ENCODE measurements at places on chromosomes 16 and 17.

GRCh38 chr16:4428500-4428899 lies 2.8 kb downstream of the DNAJA3 start:
- no peak for DNase-seq

DNA sequence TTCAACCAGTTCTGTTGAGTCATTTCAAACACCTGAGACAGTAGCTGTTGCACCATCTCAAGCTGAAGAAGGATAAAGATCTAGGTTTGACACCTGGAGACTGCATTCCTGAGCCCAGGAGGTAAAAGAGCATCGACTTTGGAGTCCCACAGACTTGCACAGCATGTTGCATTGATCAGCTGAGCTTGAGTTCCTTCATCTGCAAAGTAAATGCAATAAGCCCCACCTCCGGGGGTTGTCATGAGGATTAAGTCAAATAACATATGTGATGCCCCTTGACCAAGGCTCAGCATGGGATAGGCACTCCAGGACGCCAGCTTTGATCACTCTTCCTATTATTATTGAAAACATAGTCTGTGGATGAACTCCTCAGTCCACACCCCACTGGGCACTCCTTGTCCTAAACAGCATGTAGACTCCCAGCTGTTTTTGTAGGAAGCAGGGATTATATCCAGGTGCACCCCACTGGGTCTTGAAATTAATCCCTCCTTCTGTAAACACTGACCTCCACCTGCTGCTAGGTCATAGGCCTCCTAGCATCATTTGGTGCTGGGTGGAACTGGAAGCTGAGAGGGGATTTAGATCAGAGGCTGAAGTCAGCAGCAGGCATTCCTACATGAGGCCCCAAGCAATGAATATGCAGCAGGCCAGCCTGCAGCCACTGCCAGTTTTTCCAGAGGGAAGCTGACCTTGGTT lies 259.0 kb downstream of the HS3ST4 start:
- DNase-seq, result no peak

DNA sequence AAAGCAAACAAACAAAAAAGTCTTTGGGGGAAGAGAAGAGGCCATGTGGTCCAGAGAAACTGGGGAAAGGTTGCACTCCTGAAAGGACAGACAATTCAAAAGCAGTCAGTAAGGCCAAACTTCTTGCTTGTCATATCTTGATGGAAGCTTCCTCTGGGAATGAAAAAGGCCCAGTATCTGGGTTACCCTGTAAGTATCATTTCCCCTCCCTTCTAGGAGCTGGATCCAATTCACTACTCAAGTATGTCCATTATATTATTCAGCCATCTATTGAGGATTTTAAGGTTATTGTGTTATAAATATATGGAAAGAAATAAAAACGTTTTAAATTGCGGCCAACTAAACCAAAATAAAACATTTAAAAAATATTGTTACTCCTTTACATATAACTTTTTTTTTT lies 26.0 kb upstream of the MON1B start:
- DNase-seq, result no peak

DNA sequence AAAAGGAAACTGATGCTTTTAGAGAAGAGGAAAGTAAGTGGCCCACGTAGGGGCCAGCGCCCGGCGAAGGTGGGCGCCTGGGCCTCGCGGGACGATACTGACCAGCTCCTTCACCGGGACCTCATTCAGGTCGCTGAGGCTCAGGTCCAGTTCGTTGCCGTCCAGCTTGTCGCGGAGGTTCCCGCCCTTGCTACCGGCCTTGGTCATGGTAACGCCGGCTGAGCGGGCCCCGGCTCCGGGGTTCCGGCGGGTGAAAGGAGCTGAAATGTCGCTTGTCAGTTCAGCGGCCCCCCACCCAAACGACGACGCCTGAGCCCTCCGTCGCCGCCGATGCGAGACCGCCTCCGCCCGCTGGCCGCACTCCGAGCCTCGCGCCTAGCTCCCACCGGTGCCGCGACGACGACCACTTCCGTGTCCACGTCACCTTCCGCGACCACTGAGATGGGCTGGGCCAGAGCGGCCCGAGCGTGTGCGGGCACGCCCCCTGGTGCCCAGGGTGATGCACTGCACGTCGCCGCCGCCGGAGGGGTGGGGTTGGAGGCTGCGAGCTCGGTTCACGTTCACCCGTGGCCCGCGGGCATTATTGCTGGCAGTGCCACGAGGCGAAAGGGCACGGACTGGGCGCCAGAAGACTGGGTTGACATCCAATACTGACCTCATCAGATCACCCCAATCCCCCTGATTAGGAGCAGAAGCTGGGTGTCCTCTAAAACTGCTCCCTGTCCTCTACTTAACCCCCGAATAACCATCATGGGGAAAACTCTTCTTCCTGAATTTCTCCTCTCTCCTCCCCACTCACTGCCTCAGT lies at the start of gene LRRC59:
TSS of gene LRRC59 (minus strand) at position 413 of the 808 bp plus-strand sequence. CDS start at position 207, 206 bp downstream.
- DNase-seq, result peak; percentile 97

DNA sequence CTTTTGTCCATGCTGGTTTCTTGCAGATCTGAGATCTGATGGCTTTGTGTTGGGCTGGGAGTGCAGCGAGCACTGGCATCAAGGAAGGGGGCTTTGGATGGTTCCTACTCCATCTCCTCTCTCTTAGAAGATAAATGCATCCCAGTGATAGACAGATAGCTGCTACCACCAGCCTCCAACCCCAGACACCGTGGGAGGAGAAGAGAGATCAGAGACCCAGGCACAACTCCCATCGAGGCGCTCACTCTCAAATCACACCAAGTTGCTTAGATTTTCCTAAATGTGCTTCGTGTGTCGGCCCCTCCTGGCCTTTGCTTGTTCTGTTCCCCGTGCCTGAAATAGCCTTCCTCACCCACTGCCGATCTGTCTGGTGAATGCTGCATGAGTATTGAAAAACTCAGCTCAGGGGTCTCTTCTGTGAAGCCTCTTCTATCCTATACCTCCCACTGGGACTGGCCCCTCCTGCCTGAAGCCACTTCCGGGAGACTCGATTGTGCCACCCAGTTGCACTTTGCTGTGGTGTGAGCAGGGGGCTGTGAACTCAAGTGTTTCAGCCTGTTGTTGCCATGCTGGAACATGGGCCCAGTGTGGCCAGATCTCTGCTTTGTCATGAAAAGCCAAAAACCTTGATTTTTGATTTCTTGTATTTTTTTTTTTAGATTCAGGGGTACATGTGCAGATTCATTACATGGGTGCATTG lies 242.7 kb downstream of the GSG1L start:
- no peak for DNase-seq

DNA sequence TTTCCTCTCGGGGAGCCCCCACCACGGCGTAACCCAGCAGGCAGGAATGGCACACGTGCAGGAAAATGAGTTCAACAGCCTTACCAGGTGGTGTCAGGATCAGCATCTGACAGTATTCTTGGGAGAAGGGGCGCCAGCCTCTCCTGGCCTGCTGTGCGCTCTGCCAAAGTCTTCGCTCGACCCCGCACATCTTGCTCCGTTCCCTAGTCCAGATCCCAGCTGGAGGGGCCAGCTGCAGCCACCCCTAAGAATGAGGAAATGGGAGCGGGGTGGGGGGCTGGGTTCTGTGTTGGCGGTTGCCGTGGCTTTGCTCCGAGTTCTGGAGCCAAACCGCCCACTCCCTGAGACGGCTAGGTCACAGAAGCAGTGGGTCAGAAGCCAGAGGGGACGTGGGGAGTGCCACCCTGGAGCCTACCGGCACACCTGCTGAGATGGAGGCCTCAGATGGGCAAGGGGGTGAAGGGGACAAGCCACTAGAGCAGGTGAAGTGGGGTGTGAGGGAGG lies at the start of gene CHCT1:
TSS of gene CHCT1 (plus strand) at position 328 of the 504 bp plus-strand sequence. CDS start at position 432, 104 bp downstream.
- DNase-seq, result no peak

- DNase-seq, result no peak
Observed at GRCh38 chr17:44792276-44792675, 33.5 kb downstream of the ADAM11 start.

DNA sequence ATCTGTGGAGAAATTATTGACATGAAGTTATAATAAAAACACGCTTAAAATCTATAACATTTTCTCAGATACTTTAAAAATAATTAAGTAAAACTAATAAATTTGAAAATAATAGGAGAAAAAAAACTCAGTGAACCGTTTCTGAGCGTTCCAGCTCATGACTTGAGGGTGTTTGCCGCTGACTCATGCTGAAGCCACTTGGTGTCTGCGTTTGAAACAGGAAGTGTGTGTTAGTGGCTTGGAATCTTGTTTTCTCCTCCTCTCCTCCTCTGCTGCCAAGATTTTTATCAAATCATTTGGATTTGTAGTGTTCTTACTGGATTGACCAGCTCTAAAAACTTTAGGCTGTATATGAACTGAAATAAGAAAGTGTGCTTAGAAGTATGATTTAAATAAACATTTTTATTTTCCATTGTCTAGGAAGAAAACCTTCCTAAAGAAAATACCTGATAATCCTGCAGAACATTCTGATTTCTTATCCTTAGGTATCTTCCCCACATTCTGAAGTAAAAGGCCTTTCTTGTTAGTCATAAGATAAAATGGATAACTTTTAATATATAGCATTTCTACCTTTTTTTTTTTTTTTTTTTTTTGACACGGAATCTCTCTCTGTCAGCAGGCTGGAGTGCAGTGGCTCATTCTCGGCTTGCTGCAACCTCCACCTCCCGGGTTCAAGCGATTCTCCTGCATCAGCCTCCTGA lies 30.8 kb downstream of the USP10 start:
- no peak for DNase-seq

DNA sequence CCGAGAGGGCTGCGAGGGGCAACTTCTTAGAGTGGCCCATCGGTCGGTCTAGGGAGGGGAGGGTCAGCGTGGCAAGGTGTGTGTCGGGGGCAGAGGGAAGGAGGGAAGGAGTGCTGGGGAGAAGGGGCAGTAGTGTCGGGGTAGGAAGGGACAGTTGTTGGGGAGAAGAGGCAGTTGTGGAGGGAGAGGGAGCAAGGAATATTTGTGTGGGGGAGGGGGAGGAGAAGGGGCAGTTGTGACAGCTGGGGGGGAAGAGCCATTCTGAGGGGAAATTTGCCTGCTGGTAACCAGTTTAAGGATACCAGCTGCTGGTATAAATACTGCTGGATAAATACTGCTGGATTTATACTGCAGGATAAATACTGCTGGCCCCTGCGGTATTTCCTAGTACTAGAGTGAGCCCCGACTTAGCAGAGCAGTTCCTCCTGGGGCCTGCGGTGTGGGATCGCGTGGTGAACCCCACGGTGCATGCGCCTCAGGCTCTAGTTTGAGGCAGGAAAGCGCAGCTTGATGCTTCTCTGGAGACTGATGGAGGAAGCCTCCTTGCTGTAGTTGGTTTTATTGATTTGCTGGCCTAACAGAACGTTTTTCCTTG lies 309 bp downstream of the DNAH2 start:
- DNase-seq, result no peak

- DNase-seq, result no peak
Observed at GRCh38 chr17:75844530-75845057, 390 bp upstream of the UNC13D start.

- no peak for DNase-seq
Observed at GRCh38 chr16:65728652-65729051, 606.8 kb upstream of the CDH11 start.

DNA sequence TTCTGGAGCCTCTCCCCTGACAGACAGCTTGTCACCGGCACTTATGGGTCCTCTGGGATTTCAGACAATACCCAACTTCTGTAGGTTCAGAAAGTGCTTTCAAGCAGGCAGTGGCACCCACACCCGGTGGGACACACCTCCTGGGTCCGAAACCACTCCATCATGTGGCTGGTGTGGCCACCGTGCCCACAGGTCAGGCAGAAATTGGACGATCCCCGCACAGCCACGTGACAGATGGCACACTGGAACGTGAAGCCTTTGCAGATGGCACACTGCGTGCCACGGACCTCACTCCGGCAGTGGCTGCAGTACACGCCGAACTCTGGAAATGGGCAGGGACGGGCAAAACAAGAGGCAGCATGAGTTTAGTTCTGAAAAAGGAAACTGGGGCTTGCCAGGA lies 99.5 kb upstream of the FA2H start:
- DNase-seq, result no peak

GRCh38 chr17:42135664-42136653 lies 13.4 kb downstream of the HSPB9 start:
- no peak for DNase-seq

DNA sequence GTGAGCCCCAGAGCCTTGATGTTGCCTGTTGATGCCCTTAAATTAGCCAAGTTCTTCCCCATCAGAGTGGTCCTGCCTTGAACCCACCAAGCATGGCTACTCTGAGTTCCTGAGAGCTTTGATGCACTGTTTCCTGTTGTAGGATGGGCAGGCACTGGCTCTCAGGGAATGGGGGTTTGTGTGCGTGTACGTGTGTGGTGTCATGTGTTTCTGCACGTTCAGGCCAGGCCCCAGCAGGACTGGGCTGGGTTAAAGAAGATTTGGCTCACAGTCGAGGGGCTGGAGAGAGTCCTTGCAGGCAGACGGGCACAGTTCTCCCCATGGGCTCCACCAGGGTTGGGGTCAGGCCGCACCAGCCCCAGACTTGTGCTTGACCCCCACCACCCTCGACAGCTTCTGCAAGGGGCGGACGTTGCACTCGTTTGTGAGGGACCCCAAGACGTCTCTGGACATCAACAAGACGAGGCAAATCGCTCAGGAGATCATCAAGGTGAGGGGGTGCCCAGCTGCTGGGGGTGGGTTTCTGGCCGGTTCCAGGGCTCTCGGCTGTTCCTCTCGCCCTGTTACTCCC lies 23.4 kb upstream of the LGALS9 start:
- DNase-seq, result no peak

- no peak for DNase-seq
Observed at GRCh38 chr16:81937305-81938038, 73.8 kb downstream of the SDR42E1 start.

- no peak for DNase-seq
Observed at GRCh38 chr16:47045459-47045858, 72.0 kb upstream of the DNAJA2 start.

- DNase-seq, result no peak
Observed at GRCh38 chr16:70573451-70574121, 50.0 kb downstream of the SF3B3 start.

DNA sequence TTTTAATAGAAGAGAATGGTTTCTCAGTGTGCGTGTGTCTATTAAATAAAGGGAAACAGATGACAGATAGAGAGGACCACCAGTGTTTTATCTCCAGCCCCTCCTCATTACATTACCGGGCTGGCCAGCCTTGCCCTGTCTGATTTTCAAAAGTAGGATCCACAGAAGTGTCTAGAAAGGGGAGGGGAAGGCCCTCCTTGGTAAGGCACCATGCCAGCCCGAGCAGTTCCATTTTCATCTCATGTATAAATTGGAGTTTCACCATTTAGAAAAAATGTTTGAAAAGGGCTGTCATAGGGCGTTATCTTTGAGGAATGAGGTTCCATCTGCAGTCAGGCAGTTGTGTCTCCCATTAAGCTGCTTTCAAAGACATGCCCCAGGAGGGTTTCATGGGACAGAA lies 96.7 kb downstream of the SOCS1 start:
- DNase-seq, result no peak

- DNase-seq, result no peak
Observed at GRCh38 chr16:72860726-72861562, 187.0 kb downstream of the ZFHX3 start.

DNA sequence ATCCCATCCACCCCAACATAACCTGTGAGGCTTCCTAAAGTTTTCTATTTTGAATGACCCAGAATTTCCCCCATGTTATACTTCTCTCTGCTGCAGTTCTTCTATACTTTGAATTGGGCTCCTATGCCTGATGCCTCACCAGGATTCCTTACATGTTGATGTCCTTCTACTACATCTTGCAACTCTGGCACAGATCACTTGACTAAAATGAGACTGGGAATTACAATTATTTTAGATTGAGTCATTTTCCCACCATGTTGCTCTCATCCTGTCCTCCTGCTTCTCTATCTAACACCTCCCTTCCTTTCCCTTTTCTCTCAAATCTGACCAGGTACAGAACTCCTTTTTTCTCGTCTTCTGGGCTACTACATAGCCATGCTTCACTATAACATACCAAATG lies 314.0 kb upstream of the KCNJ16 start:
- DNase-seq, result no peak
